ENCODE measurements at places on chromosomes 12 and 14. TPM values are rescaled to one million over a fixed set of nuclear protein-coding genes. Genes with fewer than 3 reads are reported as not detected.

Gene ISM2
- total RNA-seq = not detected

Gene ZBTB42
- total RNA-seq = 3.1 TPM

Gene TAS2R42
- total RNA-seq = not detected

Gene ERBB3
- 0.82 TPM for total RNA-seq

Gene KRT73
- total RNA-seq = not detected

Gene GPX2
- total RNA-seq = not detected

Gene GPR84
- total RNA-seq = 2.6 TPM

Gene SARNP
- 110 TPM for total RNA-seq

Gene SRGAP1
- total RNA-seq = 0.12 TPM

Gene NOS1
- not detected for total RNA-seq

Gene EAPP
- total RNA-seq = 40.2 TPM

Gene NYNRIN
- 0.02 TPM for total RNA-seq

Gene GLIPR1L1
- not detected for total RNA-seq

Gene KICS2
- 14.1 TPM for total RNA-seq

Gene MDGA2
- total RNA-seq = not detected

Gene RASSF9
- not detected for total RNA-seq

Gene REP15
- total RNA-seq = not detected

Gene TTC9
- total RNA-seq = 9.5 TPM

Gene COPS7A
- total RNA-seq = 39.4 TPM

Gene SERPINA10
- total RNA-seq = not detected

Gene CD4
- total RNA-seq = 300 TPM

Gene ADCY6
- total RNA-seq = 0.21 TPM

Gene ADAMTS20
- not detected for total RNA-seq

Gene MMP17
- 0.87 TPM for total RNA-seq

Gene TAS2R20
- total RNA-seq = 0.97 TPM

Gene CNTN1
- total RNA-seq = not detected

Gene ACSM4
- not detected for total RNA-seq

Gene MYF5
- total RNA-seq = not detected

Gene C1QL4
- total RNA-seq = not detected

Gene PAX9
- not detected for total RNA-seq

Measured in activated CD4-positive, alpha-beta memory T cell treated with anti-CD3 and anti-CD28 coated beads for 36 hours (primary cell).